ENCODE measurements at places on chromosomes 2 and 18.

- peak; percentile 36 for DNase-seq
These were observed 84.0 kb downstream of the SEPTIN10 start for GRCh38 chr2:109529532-109530449.

DNA sequence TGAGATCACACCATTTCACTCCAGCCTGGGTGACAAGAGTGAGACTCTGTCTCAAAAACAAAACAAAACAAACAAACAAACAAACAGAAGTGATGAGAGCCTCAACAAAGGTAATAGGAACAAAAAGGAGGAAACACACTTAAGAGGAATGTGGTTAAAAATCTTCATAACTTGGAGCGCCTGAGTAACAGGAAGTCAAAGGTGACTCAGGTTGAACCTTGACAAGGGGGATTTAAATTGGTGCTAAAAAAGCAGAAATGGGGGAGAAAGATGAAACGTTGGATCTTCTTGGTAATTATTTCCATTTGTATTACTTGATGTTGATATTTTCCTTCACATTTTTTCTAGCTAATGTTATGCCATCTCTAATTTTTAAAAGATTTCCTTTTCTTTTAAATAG is 318.5 kb upstream of the TCF4 start:
- no peak for DNase-seq

DNA sequence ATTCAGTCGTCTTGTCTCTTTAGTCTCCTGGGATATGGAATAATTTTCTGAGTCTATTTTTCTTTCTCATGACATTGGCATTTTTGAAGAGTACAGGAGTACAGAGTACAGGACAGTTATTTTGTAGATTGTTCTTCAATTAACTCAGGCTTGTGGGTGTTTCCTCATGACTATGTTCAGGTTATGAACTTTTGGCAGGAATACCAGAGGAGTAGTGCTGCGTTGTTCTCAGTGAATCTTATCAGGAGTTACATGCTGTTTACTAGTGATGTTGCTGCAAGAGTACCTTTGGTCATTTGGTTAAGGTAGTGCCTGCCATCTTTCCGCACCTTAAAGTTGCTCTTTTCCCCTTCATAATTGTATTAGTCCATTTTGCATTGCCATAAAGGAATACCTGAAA is 41.3 kb upstream of the AGFG1 start:
- DNase-seq = no peak

- DNase-seq = no peak
These were observed 48.1 kb upstream of the TNFRSF11A start for GRCh38 chr18:62277045-62277444.

GRCh38 chr18:73992242-73993022 is 155.2 kb downstream of the FBXO15 start:
- no peak for DNase-seq

DNA sequence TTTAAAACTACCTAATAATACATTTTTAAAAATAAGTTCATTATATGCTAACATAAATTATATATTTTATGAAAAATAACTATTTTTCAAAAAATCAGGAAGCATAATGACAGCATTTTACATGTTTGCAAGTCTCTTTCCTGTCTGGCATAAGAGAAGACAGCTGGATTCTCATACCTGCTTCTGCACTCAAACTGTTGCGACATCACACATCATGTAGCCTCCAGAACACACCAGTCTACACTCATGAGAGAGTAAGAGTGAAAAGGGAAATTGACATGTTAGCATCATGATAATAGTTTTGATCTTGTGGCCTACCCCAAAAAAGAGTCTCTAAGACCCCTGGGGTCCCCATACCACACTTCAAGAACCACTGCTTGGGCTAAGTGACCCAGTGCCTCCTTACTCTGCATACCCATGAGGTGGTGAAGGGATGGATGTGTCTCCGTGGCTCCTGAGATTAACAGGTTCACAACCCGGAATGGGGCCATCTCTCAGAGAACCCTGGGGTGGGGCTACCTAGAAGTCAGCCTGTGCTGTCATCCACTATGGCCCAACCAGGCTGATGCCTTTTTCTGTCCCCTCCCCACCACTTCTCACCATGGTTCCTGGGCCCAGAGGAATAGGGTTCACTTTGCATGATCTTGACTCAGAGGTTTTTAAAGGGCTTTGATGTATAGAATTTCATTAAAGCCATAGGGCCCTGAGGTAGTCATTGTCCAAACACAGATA is 102.6 kb upstream of the DAPL1 start:
- no peak for DNase-seq

GRCh38 chr2:240624950-240625621 is at the start of gene GPR35:
GPR35 (plus strand) TSS chr2:240625480; CDS start chr2:240629953, 4,473 bp downstream.
- peak; percentile 46 for DNase-seq

- no peak for DNase-seq
These were observed 136.8 kb upstream of the OTOS start for GRCh38 chr2:240277073-240277806.

GRCh38 chr18:26208977-26209376 is 17.3 kb upstream of the TAF4B start:
- DNase-seq = no peak

DNA sequence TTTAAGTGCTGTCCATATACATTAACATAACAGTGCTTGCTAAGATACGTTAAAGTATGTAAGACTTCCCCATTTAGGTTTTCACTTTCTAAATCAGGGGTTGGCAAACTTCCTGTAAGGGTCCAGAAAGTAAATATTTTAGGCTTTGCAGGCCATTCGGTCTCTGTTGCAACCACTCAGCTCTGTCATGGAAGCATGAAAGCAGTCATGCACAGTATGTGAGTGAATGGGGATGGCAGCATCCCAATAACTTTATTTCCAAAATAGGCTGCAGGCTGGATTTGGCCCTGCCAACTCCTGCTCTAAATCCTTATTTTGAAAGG is 128.7 kb downstream of the PLA2R1 start:
- no peak for DNase-seq

- no peak for DNase-seq
These were observed 399.1 kb upstream of the SPRED2 start for GRCh38 chr2:65831509-65831908.

- no peak for DNase-seq
These were observed 313.4 kb upstream of the ID2 start for GRCh38 chr2:8368463-8368862.

GRCh38 chr2:8332646-8333045 is 349.2 kb upstream of the ID2 start:
- DNase-seq = no peak

DNA sequence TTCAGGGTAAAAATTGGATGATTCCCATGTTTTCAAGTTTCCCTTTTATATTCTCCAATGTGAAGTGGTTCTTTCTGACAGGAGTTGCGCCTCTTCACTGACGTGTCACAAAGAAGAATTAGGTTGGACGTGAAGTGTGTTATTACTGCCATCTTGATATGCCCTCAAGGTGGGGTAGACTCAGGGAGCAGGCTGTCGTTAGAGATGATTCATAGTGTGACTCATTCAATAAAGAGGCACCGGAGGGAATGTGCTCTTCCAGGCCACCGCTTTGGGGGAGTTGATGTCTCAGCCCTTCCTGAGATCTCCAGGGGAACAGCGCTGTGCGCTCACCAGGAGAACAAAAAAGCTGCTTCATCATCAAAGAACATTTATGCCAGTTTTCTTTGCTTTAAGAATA is 3.6 kb upstream of the DGKD start:
- no peak for DNase-seq

GRCh38 chr2:195392446-195393336 is 264.3 kb upstream of the SLC39A10 start:
- no peak for DNase-seq

- DNase-seq = no peak
These were observed 35.9 kb downstream of the LHCGR start for GRCh38 chr2:48719480-48720177.

GRCh38 chr2:190628591-190629319 is 20.1 kb upstream of the NAB1 start:
- DNase-seq = peak; percentile 54

- DNase-seq = no peak
These were observed 52.7 kb upstream of the ODC1 start for GRCh38 chr2:10500601-10501361.

DNA sequence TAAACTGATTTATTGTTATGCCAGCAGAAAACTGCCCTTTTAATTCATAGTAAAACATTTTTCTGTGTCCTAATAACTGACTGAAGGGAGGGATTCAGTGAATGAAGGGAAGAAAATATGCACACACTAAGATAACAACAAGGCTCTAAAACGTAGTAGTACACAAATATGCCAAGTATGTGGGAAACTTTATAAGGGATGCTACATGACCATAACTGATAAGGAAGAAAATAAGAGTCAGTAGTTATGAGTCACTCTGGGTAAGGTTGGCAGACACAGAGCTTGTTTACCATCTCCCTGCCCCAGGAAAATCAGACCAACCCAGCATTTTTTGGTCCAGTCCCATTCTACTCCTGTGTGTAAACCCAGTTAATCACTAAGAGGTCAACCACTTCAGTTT is 124.2 kb downstream of the RPRM start:
- DNase-seq = no peak

- DNase-seq = no peak
These were observed 19.5 kb downstream of the RBM44 start for GRCh38 chr2:237818066-237818473.

GRCh38 chr2:96330407-96330806 is 5.2 kb upstream of the NCAPH start:
- DNase-seq = no peak

DNA sequence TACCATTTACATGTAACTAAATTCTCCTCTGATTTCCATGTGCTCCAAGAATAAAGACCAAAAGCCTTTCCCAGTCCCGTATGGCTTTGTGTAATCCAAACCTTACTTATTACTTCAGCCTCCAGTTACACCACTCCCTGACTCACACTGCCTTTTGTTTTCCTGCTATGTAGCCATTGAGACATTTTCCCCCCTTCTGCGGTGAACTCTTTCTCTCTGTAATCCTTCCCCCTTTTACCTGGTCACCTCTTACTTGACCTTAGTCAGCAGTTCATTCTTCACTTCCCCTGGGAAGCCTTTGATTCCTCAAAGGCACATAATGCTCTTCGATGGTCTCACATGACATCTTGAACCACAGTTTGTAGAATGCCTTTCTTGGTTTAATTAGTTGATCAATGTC is 256.0 kb upstream of the FANCL start:
- no peak for DNase-seq

- DNase-seq = no peak
These were observed 38.0 kb downstream of the ADNP2 start for GRCh38 chr18:80147037-80147417.

DNA sequence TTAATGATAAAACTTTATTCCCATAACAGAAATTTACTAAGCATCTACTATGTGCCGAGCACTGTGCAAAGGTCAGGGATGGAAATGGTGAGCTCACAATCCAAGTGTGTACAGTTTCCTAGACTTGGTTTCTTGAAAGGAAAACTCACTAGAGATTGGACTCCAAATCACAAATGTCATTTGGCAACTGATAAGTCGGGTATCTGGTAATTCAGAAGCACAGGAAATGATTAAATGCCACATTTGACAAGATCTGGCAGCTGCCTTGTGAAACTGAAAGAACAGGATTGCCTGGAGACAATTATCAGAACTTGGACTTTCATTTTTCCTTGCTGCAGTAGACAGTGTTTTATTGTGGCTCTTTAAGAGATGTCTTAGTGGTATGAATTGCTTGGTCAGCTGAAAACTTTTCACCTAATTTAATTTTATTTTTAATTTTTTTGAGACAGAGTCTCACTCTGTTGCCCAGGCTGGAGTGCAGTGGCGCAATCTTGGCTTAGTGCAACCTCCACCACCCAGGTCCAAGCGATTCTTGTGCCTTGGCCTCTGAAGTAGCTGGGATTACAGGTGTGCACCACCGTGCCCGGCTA is 19.2 kb downstream of the ITGA6 start:
- no peak for DNase-seq

- DNase-seq = no peak
These were observed 246.4 kb downstream of the VAPA start for GRCh38 chr18:10160251-10160650.

DNA sequence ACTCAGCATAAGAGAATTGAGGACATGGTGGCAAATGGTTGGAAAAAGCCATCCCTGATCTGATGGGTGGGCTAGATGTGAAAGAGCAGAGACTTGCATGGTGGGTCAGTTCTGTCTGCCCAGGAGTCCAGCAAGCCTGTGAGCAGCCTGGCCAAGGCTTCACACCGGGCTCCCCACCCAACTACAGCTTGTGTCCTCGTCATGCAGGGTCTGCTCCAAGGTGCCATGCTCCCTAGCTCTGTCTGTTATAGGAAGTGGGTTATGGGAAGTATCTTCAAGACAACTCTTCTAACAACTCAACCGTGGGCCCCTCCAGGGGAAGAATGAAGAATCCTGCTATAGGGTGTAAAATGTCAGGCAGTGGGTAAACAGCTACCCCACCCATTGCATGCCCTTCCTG is 97.4 kb downstream of the ADD2 start:
- DNase-seq = no peak

GRCh38 chr2:97728091-97728731 is 14.8 kb downstream of the ZAP70 start:
- peak; percentile 34 for DNase-seq

- DNase-seq = no peak
These were observed 655.3 kb upstream of the SETBP1 start for GRCh38 chr18:44025421-44025820.

DNA sequence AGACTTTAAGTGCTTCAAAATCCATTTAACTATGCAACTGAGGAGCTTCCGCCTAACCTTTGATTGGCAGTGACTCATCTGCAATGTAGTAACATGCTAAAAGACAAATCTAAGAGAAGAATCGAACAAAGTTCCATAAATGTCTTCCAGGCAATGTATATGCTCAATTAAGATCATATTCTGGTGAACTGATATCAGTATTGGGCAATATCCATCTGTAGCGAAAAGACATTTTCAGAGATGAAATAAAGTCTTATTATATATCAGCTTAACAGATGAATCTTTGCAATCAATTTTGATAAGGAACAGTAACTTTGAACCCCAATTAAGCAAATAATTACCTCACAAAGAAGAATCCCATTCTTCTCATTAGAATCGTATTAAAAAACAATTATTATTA is 11.6 kb downstream of the ZC3H8 start:
- no peak for DNase-seq

DNA sequence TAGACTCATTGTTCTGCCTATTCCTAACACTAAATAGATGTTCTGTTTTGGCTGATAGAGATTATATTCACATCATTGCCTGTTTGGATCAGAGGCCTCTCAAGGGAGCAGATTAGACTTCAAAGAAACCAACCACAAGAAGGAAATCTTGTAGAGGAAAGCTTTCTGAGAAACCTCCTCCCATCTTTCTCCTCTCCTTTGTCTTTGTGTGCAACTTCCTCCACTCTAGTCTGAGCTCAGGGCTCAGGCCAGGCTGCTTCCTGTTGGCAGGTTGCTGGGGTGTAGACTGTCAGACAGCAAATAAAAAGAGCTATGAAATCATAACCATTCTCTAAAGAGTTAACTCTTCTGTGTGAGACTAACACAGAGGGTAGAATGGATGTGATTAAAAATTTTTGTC is 113.0 kb downstream of the TGFA start:
- no peak for DNase-seq

DNA sequence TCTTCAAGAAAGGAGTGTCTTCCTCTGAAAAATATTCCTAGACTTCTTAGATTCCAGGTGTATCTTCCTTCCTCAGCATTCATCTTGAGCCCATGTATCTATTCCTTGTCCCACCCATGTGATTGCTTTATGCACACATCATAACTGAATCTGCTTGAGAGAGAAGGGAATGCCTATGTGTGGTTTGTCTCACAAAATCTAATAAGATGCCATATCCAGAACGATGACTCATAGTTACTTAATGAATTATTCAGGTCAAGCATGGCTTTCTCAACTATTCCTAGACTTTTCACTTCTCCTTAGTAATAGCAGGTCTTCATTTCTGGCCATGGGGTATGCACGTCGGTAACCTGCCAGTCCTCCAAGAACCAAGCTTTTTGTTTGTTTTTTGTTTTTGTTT is 121.8 kb downstream of the SETBP1 start:
- no peak for DNase-seq

GRCh38 chr2:196980001-196980400 is 53.5 kb upstream of the PGAP1 start:
- DNase-seq = no peak
